ENCODE measurements at places on chromosomes 5 and 9.

GRCh38 chr9:129352146-129352865 lies 174.2 kb upstream of the IER5L start:
- DNase-seq: peak; percentile 34

DNA sequence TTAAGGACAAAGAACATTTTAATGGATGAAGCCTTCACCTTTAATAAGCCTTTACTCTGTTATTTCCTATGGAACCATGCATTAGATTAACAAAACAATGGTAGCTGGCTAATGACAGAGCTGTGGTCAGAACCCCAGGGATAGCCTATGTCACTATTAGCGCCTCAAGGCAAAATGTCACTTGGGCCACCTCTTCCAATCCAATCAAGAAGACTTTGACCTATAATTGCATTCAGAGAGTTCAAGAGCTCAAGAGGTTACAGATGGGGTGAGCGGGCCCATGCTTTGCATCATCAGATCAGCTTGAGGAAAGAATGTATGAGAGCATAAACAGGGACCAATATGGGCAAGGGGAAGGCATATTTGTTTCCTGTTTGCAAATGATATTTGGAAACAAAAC lies 425.1 kb downstream of the ARHGEF28 start:
- no peak for DNase-seq

- DNase-seq: peak; percentile 29
Observed at GRCh38 chr9:95772320-95773052, 103.0 kb upstream of the ERCC6L2 start.

DNA sequence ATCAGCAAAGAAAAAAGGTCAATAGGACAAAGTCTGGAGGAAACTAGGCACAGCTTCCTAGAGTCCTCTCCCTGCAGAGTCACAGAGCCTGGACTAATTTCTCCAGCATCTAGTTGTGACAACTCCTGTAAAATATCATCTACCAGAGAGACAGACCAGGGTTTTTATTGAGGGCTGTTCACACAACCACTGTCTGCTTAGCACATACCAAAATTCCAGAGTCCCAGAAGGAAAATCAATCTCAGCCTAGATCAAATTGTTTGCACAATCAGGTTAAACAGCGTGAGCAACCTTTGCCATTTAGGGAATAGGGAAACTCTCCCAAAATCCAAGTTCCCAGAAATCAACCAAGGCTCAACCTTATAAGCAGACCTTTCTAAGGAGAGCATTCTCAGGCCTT lies 190.3 kb downstream of the SYK start:
- DNase-seq: no peak

DNA sequence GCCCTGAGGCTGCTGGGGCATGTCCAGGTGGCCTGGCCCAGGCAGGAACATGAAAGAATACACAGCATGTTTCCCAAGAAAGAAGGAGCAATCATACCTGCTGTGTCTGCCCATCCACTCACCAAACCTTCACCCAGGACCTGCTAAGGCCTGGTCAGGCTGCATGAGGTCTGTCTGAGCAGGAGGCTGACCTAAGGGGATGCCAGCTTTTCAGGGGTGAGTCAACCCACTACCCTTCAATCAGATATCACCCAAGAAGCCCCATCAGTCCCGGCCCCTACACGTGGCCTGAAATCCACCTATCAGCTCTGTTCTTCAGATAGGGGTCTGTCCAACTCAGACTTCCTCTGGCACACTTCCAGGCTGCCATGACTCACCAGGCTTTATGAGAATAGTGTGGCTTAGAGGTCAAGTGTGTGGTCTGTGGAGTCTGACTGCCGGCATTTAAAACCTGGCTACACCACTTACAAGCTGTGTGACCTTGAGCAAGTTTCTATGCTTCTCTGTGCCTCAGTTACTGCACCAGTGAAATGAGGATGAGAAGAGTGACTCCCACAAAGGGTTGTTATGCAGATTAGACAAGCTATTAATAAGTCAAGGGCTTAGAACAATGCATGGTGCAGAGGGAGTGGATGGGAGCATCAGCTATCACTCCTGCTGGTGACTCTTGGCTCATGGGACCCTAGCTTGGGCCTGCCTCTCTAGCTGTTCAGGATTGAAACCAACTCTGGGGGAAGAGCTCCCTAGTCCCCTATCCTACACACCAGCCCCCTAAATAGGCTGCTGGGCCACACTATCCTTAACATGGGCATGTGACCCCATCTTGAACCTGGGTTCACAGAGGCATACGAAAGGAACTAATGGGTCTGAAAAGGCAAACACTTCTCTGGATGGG lies 130.3 kb downstream of the PAX5 start:
- DNase-seq: no peak
